Colonic mucosa (tissue), 4 donors: ENCODE measurements at places on chromosomes 11 and 22. TPM values are rescaled to one million over a fixed set of nuclear protein-coding genes. Genes with fewer than 3 reads are reported as not detected.

GRCh38 chr11:122664188-122664587 is 8.7 kb downstream of the UBASH3B start:
- no peak for DNase-seq

GRCh38 chr11:47373876-47374719 is 4.2 kb downstream of the SPI1 start:
- DNase-seq, result peak; percentile 83

GRCh38 chr22:42627981-42628380 is 12.4 kb downstream of the ATP5MGL start:
- DNase-seq, result no peak

- DNase-seq, result no peak
Observed at GRCh38 chr22:45202333-45203149, 38.2 kb downstream of the KIAA0930 start.

DNA sequence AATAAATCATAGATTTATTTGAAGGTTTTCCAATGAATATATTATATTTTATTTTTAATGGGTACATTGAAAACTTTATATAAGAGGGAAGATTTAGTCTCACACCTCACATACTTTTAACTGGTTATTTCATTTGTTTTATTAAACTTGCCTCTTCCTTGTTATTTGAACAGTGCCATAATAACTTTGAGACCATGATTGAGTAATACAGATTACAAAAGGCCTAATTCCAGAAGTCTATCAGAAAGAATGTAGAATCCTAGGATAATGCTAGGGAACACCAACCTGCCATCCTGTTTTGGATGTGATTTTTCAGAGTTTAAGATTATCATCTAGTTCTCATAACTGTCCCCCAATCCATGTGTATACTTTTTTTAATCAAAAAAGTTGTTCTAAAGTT is 102.7 kb upstream of the BIRC3 start:
- DNase-seq, result no peak

GRCh38 chr11:32154275-32154674 is 63.4 kb downstream of the RCN1 start:
- DNase-seq, result no peak

HEPN1 gene
- total RNA-seq, result not detected
